ENCODE measurements at places on chromosomes 12 and 14.
A peak's percentile ranks its signal among the peaks of the same experiment; 100 is the strongest.

DNA sequence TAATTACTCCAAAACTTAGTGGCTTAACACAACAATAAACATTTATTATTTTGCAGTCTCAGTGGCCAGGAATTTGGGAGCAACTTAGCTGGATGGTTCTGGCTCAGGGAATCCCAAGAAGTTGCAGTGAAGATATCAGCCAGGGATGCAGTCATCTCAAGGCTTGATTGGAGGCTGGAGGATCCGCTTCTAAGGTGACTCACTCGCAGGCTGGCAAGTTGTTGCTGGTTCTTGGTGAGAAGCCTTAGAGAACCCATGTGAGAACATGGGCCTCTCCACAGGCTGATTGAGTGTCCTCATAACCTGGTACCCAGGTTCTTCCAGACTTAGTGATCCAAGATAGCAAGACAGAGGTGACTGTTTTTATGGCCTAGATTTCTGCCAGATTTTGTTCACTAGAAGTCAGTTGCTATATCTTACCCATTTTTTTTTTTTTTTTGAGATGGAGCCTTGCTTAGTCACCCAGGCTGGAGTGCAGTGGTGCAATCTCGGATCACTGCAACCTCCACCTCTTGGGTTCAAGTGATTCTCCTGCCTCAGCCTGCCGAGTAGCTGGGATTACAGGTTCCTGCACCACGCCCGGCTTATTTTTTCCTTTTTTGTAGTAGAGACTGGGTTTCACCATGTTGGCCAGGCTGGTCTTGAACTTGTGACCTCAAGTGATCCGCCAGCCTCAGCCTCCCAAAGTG is 32.5 kb downstream of the BRMS1L start:
- no peak for DNase-seq

DNA sequence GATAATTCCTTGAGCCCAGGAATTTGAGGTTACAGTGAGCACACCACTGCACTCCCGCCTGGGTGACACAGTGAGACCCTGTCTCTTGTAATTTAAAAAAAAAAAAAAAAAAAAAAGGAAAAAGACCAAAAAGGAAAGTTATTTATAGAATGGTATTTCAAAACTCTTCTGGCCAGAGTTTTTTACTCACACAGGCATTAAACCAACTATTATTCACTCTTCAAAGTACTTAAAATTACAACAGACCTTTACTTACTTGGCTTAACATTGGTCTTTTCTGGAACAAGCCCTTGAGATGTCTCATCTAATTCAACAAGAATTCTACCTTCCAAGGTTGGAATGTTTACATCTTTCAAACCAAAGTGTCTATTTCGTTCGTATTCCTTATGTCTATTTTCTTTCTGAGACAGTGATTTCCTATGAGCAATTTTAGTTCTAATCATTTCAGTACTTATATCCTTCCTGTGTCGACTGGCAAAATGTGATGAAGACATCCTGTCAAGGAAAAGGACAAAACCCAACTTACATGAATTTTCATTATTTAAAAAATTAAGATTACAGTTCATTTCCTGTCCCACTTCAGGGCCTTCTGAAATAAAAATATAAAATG is 2.6 kb downstream of the DLGAP5 start:
- no peak for DNase-seq

DNA sequence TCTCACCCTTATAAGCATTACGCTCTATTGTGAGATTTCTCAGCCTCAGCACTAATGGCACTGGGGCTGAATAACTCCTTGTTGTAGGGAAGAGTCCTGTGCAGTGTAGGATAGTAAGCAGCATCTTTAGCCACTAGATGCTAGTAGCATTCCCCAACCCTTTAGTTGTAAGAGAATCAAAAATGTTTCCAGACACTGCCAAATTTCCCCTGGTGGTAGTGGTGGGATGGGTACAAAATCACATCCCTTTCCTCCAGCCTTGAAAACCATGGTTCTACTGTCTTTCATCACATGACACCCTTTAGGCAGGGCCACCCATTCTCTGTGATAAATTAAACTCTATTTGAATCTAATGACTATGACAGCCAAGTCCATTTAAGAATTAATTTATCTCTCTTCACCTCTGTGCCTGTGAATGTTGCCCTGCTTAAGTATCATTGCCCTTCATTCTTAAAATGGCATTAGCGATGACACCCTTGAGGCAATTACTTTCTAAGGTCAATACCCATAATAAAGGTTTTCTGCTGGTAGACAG is 199.4 kb downstream of the ANO4 start:
- no peak for DNase-seq

- DNase-seq, result no peak
Observed at GRCh38 chr14:95486875-95487668, 29.4 kb downstream of the SYNE3 start.

GRCh38 chr12:79262938-79263337 is 398.4 kb downstream of the SYT1 start:
- DNase-seq, result no peak

DNA sequence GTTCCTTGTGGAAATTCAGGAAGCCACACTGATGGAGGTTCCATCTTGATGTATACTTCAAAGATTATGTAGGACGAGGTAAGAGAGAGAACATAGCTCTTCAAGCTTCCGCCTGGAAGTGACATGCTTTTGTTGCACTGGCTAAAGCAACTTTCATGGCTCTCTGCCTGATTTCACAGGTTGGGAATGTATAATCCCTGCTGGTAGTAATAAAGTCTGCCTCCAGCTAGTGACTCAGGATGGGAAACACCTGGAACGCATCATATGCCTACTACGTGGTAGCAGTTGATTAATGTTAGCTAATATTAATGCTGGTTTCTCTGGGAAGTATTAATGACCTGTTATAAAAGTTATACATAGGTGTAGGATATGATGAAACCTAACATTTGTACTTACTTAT is 71.1 kb downstream of the PELI2 start:
- no peak for DNase-seq

- DNase-seq, result no peak
Observed at GRCh38 chr12:107736914-107737313, 24.0 kb downstream of the PRDM4 start.

GRCh38 chr12:107468182-107468581 is 217.4 kb upstream of the PWP1 start:
- no peak for DNase-seq

GRCh38 chr12:9647825-9648700 is 21.4 kb upstream of the CLEC2D start:
- peak; percentile 81 for DNase-seq

DNA sequence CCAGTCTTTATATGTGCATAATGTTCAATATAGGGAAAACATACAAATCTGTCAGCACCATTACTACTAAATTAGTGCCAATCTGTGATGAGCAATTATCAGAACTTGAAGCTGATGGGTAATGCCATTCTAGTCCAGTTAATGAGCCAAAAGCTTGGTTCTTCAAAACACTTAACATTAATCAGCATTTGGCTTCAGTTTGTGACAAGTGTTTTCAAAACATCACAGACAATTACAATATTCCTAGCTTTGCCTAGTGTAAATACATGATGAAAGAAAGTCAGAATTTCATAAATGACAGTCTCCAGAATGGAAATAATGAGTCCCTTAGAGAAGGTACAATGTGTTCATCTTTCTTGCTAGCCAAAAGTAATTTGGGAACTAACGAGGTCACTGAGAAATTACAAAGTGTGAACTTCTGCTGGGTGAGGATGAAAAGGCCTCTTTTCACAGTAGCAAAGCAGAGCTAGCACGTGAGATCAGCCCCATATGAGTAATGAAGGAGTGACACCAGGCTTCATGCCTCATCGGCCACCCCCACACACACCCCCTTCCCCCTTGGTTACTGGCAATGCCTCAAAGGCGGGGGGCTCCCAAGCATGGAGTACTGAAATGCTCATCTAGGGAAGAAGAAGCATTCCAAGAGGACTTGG is 180.6 kb upstream of the EEA1 start:
- no peak for DNase-seq

DNA sequence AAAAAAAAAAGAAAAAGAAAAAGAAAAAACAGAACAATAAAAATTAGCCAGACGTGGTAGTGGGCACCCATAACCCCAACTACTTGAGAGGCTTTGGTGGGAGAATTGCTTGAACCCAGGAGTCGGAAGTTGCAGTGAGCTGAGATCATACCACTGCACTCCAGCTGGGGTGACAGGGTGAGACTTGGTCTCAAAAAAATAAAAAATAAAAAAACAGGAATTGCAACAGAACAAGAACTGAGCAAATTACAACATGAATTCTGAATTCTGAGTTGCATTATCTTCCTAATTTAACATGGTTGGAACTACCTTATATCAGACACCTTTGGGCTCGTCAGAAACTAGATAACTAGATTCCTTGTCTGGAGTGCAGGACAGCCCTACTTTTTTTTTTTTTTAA is 53.3 kb upstream of the NR2C1 start:
- no peak for DNase-seq

GRCh38 chr14:69660344-69661193 is 49.2 kb downstream of the SUSD6 start:
- DNase-seq, result no peak

DNA sequence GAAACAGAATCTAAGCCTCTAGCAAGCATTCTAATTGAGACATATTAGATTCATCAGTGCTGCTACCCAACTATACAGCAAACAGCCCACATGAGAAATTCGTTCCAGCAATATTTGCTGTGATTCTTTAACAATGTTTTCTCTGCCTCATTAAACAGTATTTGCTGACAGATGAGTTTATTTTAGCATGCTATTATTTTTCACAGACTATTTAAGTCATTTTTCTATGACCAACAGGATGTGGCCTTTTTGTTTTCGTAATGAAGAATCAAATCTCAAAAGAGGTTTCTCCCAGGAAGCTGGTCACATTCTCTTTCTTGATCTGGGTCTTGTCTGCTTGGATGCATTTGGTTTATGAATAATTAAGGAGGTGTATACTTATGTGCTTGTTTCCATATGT is 23.2 kb upstream of the SERPINA12 start:
- no peak for DNase-seq

GRCh38 chr12:88865537-88865936 is 285.3 kb upstream of the KITLG start:
- no peak for DNase-seq

DNA sequence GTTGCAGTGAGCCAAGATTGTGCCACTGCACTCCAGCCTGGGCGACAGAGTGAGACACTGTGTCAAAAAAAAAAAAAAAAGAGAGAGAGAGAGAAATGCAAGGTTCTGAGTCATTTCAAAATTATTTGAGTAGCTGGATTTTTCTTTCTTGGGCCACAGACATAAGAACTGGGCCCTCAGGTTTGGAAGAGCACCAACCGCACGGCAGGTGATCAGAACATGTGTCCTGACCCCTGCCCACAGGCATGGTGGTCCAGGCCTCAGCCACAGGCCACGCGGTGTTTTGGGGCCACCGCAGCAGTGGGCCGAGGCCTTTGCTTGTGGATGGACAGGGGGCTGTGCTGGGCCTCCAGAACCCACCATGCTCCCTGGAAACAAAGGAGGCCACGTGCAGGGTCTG is 126.7 kb downstream of the CALM1 start:
- no peak for DNase-seq

DNA sequence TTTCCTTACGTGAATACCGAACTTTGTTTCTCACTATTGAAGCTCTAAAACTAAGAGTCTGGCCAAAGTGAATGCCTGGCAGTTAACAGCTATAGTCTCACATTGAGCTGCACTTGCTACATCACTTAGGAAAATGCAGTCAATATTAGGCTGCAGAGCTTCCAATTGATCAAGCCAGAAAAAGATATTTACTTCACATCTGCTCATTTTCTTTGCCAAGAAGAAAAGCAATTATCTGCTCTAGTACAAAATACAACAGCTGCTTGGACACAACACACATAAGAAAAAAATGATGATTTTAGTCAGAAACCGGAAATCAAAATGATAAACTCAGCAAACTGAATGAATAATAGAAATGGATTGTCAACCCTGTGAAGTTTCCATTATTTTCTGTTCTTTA is 45.4 kb downstream of the TMTC1 start:
- DNase-seq, result no peak

DNA sequence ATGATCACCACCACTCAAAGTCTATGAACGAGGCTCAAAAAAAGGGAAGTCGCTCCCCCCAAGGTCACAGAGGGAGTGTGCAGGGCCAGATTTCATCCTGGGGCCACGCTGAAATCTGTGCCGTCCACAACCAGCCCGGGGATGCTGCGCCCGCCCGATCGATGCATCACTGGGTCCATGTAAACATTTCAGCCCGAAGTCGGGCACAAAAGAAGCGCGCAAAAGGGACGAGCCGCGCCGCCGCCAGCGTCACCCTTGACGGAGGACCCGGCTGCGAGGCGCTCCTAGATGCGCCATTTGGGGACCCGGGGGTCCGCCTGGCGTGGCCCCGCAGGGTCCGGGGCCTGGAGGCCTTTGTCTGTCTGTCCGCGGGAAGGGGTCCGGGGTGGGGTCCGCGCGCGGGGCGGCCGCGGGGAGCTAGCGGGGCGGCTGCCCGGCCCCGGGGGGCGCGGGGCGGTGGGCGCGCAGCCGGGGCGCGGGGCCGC is 503 bp downstream of the FBXO21 start:
- DNase-seq, result peak; percentile 40

All from activated CD4-positive, alpha-beta T cell treated with anti-CD3 and anti-CD28 coated beads, Interleukin-2, amount 50 U/mL, for 1 hour (primary cell).